ENCODE measurements at places on chromosomes 3 and 15. TPM values are rescaled to one million over a fixed set of nuclear protein-coding genes. Genes with fewer than 3 reads are reported as not detected.

GRCh38 chr3:132543011-132543739 is 53.9 kb upstream of the ACKR4 start:
- peak; percentile 48 for DNase-seq

GRCh38 chr15:66364944-66365528 is 8.6 kb upstream of the TIPIN start:
- DNase-seq: no peak

- no peak for DNase-seq
These were observed 622.8 kb upstream of the AGTR1 start for GRCh38 chr3:148074946-148075345.

GRCh38 chr15:55917881-55918296 is 75.5 kb downstream of the NEDD4 start:
- no peak for DNase-seq

DNA sequence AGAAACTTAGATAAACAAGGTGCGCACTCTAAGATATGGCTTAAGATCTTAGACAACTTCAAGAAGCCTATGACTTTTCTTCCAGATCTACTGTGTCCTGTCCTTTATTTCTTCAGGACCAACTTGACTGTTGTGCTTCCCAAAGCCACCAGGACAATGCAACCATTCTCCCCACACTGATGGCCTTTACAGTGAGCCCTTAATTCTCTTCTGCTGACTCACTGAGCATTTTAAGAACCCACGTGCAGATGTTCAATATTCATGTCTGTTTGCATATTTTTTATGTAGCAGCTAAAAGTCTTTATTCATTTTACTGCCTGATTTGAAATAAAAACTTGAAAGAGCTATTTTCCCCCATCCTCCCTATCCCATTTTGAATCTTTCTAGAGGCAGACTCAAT is 103.3 kb upstream of the SLC2A2 start:
- DNase-seq: no peak

DNA sequence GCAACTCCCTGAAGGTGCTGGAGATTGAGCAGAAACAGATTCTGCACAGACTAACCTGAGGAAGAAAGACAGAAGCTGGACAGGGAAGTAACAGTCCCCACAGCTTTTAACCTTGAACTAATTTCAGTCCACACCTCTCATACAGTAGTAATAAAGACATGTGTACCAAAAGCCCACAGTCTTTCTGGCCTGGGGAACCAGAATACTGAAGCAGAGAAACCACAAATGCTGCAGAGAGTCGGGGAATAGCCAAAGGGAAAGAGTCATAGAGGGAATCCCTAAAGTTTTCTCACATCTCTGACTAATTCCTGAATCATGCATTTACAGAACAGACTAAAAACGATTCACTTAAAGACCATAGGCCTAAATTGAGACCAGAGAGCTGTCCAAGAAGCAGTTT is 503.4 kb upstream of the NECTIN3 start:
- peak; percentile 63 for DNase-seq

DNA sequence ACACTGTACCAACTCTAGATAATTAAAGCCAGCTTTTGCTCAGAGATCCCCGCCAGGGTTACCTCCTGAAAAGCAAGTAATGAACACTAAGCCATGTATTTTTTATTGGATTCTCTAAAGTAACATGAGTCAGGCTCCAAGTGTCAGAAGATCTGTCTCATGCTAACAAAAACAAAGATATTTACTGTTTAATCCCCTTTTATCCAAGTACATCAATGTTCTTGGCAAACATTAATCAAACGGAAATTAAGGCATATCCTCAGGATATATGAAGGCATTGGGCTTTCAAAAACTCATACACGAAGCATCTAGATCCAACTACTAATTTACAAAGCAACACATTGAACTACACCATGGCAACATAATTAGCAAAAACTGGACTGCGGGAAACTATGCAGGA is 37.2 kb downstream of the MYO5A start:
- no peak for DNase-seq

DNA sequence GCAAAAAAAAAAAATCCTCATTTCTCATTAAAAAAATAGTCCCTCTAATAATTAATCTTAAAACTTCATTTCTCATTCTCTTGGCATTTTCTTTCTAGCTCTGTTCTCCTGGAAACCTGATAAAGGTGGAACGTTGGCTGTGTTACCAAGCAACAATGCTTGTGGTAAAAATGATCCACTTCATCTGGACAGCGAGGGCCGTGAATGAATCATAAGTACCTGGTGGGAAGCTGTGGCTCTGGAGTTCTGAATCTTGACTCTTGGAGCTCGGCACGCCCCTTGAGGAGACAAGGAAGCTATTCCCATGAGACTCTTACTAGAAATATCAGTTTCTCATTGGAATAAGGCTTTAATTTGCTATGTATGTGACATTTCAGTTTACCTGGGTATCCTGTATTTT is 32.5 kb downstream of the BCL2L10 start:
- peak; percentile 48 for DNase-seq

GRCh38 chr15:77004189-77004588 is 9.3 kb downstream of the PSTPIP1 start:
- DNase-seq: no peak

DNA sequence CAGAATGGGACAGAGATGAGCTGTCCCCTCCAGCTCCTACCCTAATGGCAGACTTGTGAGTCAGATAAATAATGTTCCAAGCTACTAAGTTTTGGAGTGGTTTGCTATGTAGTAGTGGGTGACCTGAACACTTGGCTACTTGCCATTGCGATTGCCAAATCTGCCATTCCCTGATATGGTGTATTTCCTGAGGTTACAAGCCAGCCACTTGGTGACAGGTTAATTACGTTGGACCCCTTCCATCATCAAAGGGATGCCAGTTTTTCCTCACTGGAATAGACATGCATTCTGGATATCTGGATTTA is 33.6 kb downstream of the MORF4L1 start:
- peak; percentile 65 for DNase-seq

The LRRIQ4 gene
- 0.41 TPM for total RNA-seq

The RTP3 gene
- total RNA-seq: not detected

The PLSCR4 gene
- total RNA-seq: 1.7 TPM

The SCAANT1 gene
- not detected for total RNA-seq

The TM4SF18 gene
- total RNA-seq: not detected

The UBE2E2 gene
- total RNA-seq: 67.7 TPM

The MYLK gene
- total RNA-seq: 48.9 TPM

The PRR20G gene
- not detected for total RNA-seq

The DISP2 gene
- 2.2 TPM for total RNA-seq

The ZNF774 gene
- total RNA-seq: 2.0 TPM

Measured in kidney epithelial cell (primary cell).